CD8-positive, alpha-beta memory T cell (primary cell): ENCODE measurements at places on chromosomes 1 and 21. TPM values are rescaled to one million over a fixed set of nuclear protein-coding genes. Genes with fewer than 3 reads are reported as not detected.

GRCh38 chr1:7455796-7456721 lies 315.0 kb upstream of the VAMP3 start:
- H3K4me3 ChIP-seq = no peak overlapping the region
- no peaks in the 10 kb centered on the region for H3K27me3 ChIP-seq

GRCh38 chr1:45545553-45546310 lies 4.9 kb upstream of the AKR1A1 start:
- no peak overlapping the region for H3K27ac ChIP-seq
- DNase-seq = no peak
- no peaks in the 10 kb centered on the region for H3K36me3 ChIP-seq
- H3K4me1 ChIP-seq = peaks cover 18% of the 10 kb centered on the region
- H3K4me3 ChIP-seq = no peak overlapping the region

- no peaks in the 10 kb centered on the region for H3K27me3 ChIP-seq
- peaks cover 9% of the 10 kb centered on the region for H3K36me3 ChIP-seq
- no peak overlapping the region for H3K27ac ChIP-seq
- DNase-seq = no peak
- no peak overlapping the region for H3K4me3 ChIP-seq
Measured at GRCh38 chr1:171739656-171740055, 2.2 kb downstream of the VAMP4 start.

- no peak overlapping the region for H3K4me3 ChIP-seq
- no peaks in the 10 kb centered on the region for H3K27me3 ChIP-seq
- no peak overlapping the region for H3K27ac ChIP-seq
- no peaks in the 10 kb centered on the region for H3K36me3 ChIP-seq
Measured at GRCh38 chr1:227844320-227845146, 29.1 kb downstream of the PRSS38 start.

GRCh38 chr1:83818916-83819315 lies 180.0 kb downstream of the TTLL7 start:
- H3K36me3 ChIP-seq = no peaks in the 10 kb centered on the region
- DNase-seq = no peak
- H3K27ac ChIP-seq = no peak overlapping the region
- H3K27me3 ChIP-seq = no peaks in the 10 kb centered on the region
- H3K4me3 ChIP-seq = no peak overlapping the region
- H3K4me1 ChIP-seq = no peaks in the 10 kb centered on the region

GRCh38 chr1:184479435-184480167 lies 92.8 kb downstream of the C1orf21 start:
- no peak for DNase-seq
- H3K27ac ChIP-seq = no peak overlapping the region
- H3K4me3 ChIP-seq = no peak overlapping the region
- H3K36me3 ChIP-seq = no peaks in the 10 kb centered on the region
- H3K4me1 ChIP-seq = no peaks in the 10 kb centered on the region

- peaks cover 4% of the 10 kb centered on the region for H3K27me3 ChIP-seq
- no peak overlapping the region for H3K4me3 ChIP-seq
- no peak overlapping the region for H3K27ac ChIP-seq
- no peak for DNase-seq
- no peaks in the 10 kb centered on the region for H3K36me3 ChIP-seq
Measured at GRCh38 chr21:41501919-41502318, 6.0 kb downstream of the TMPRSS2 start.

DNA sequence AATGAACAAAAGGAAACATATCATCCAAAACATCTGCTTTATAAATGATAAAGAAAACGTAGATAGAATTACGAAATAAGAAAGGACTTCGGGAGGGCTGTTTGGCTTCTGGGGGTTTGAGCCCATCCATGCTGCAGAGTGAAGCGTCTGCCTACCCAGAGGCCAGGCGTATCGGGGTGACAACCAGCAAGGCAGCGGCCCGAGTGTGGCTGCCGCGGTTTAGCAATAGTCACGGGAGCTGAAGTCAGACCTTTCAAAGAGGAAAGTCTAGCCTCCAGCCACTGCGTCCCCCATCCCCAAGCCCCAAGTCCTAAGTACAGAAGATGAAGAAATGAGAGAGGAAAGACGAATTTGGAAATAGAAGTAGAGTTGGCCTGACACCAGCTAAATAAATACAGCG lies 8.6 kb downstream of the SLC37A1 start:
- peaks cover 38% of the 10 kb centered on the region for H3K36me3 ChIP-seq
- peaks cover 18% of the 10 kb centered on the region for H3K4me1 ChIP-seq
- H3K27ac ChIP-seq = no peak overlapping the region
- H3K27me3 ChIP-seq = no peaks in the 10 kb centered on the region
- H3K4me3 ChIP-seq = no peak overlapping the region
- DNase-seq = no peak

GRCh38 chr1:7266561-7266960 lies 481.3 kb downstream of the CAMTA1 start:
- no peaks in the 10 kb centered on the region for H3K4me1 ChIP-seq
- H3K27ac ChIP-seq = no peak overlapping the region
- H3K27me3 ChIP-seq = no peaks in the 10 kb centered on the region
- no peaks in the 10 kb centered on the region for H3K36me3 ChIP-seq
- no peak for DNase-seq

DNA sequence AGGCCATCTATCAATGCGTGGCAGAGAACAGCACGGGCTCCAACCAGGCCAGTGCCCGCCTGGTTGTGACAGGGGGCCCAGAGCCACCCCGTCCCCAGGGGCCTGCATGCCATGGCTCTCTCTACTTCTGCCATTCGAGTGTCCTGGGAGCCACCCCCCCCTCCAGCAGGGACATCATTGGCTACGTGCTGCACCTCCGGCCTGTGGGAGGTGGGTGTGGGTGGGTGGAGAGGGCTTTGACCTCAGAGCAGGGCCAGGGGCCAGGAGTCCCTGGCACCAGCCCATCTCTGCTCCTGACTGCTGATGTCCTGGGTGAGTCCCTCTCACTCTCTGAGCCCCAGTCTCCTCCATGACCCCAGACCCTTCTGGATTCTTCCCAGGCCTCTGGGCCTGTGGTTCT lies 25.3 kb downstream of the SLC27A3 start:
- no peaks in the 10 kb centered on the region for H3K27me3 ChIP-seq
- no peak overlapping the region for H3K4me3 ChIP-seq
- peaks cover 27% of the 10 kb centered on the region for H3K4me1 ChIP-seq

DNA sequence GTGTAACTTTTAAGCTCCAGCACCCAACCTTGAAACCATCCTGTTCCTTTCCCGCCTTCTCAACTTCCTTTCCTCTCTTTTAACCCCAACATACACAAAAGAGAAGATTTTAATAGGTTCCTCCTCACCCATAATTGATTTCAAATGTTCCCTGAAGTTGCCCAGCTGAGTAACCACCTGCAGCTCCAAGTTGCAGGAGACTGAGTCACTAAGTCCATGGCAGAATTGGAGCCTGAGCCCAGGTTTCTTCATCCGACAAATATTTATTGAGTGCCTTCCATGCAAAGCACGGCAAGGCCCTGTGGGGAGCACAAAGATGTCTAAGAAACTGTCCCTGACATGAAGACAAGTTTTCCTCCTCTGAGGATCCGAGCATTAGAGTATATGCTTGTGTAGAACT lies 97.7 kb downstream of the PAPPA2 start:
- no peaks in the 10 kb centered on the region for H3K27me3 ChIP-seq
- H3K27ac ChIP-seq = no peak overlapping the region
- DNase-seq = no peak
- no peaks in the 10 kb centered on the region for H3K36me3 ChIP-seq
- no peaks in the 10 kb centered on the region for H3K4me1 ChIP-seq

DNA sequence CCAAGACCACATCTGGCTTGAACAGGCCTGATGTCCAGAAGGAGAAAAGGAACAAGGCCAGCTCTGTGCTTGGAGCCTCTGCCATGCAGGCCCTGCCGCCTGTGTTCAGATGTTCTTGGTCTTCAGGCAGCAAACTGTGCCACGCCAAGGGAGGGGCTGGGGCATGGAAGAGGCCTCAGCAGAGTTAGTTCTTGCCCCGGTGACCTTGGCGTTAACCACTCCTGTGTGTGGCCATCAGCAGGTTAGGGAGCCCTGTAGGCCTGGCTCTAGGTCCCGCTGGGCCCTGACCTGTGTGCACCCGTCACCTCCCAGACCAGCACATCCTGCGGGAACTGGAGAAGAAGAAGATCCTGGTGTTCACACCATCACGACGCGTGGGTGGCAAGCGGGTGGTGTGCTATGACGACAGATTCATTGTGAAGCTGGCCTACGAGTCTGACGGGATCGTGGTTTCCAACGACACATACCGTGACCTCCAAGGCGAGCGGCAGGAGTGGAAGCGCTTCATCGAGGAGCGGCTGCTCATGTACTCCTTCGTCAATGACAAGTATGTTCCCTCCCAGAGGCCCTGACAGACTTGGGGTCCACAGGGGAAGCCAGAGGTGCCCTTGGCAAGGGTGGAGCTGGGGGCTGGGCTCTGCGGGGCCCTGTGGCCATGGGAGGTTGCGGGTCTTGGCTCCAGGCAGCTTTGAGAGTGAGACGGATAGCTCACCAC lies 7.1 kb downstream of the ZC3H12A start:
- H3K4me3 ChIP-seq = no peak overlapping the region
- peaks cover 48% of the 10 kb centered on the region for H3K4me1 ChIP-seq
- H3K27me3 ChIP-seq = no peaks in the 10 kb centered on the region
- H3K36me3 ChIP-seq = peaks cover 47% of the 10 kb centered on the region
- H3K27ac ChIP-seq = no peak overlapping the region
- DNase-seq = peak; percentile 46

DNA sequence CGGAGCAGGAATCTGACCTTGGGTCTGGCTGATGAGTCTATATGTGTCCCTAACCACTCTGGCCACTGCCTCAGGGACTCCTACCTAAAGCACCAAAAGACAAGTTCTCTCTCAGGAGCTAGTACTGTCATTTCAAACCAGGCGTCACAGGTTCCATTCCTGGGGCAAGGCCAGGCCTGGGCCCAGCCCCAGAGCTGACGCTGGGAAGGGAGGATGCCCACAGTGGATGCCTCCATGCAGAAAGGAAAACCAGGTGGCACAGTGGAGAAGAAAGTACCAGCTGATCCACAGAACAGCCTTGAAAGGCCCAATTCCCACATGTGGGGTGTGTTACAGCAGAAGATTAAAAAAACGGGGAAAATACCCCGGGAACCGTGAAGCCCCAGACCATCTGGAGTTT lies 77.4 kb downstream of the DMRTB1 start:
- no peak for DNase-seq
- no peaks in the 10 kb centered on the region for H3K36me3 ChIP-seq
- no peak overlapping the region for H3K27ac ChIP-seq
- H3K4me1 ChIP-seq = no peaks in the 10 kb centered on the region
- no peaks in the 10 kb centered on the region for H3K27me3 ChIP-seq

DNA sequence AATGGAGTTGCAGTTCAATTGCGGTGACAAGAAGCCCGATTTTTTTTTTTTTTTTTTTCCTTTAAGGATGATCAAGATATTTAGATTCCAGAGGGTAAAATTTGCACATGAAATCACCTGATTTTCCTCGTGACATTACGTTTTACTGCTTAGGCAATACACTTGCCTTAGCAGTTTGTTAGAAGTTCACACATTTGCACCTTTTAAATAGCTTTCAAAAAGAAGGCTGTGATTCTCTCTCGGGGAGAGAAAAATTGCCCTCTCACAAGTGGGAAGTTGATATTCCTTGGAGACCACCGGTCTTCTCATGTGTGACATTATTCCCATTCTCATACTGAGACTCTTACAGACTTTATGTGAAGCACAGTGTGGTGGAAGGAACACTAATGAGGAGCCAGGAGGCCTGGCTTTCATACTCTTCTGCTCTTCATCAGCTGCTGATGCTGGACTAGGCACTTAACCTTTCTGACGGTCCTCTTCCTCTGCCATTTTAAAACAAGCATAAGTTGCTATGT lies 69.8 kb upstream of the HSPA13 start:
- no peaks in the 10 kb centered on the region for H3K4me1 ChIP-seq
- no peaks in the 10 kb centered on the region for H3K27me3 ChIP-seq
- H3K36me3 ChIP-seq = no peaks in the 10 kb centered on the region
- H3K27ac ChIP-seq = peak overlapping the region; percentile 83
- DNase-seq = no peak
- H3K4me3 ChIP-seq = no peak overlapping the region

DNA sequence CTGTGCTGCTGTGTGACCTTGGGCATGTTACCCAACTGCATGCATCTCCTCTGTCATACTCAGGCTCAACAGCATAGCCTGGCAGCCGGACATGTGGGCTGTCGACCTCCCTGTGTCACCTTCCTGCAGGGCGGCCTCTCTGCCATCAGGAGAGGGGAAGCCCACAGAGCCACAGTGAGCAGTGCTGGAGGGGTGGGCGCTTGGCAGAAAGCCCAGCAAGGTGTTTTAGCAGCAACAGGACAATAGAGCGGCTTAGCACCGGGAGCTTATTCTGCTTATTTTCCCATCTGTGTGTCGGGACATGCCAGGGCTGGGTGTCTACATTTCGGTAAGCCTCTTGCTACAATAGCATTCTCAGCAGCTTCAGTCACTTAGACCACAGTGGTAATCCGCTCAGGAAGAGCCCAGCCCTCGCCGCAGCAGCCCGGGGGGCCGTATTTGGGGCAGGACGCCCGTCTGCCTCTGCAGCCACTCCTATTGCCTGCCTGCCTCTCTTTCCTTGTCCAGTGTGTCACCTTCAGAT lies 22.8 kb upstream of the CDK18 start:
- peak overlapping the region; percentile 63 for H3K27ac ChIP-seq
- no peaks in the 10 kb centered on the region for H3K36me3 ChIP-seq
- H3K4me3 ChIP-seq = no peak overlapping the region
- H3K27me3 ChIP-seq = no peaks in the 10 kb centered on the region

DNA sequence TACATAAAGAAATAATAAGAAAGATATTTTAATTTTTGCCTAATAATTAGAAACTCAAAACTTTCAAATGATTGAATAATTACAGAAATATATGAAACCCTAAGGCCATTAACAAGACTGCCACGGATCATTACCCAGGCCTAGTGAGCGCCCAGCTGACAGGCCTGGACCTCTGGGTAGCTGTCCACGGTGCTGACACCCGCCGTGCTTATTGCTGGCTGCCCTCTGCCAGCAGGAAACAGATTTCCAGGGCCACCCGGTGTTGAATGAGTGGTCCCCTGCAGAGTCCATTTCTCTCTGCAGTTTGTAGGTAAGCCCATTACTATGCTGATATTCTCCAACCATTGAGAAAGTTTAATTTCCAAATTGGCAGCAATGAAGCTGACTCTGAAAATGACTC lies 254.4 kb upstream of the GJB5 start:
- DNase-seq = no peak
- no peak overlapping the region for H3K27ac ChIP-seq
- no peak overlapping the region for H3K4me3 ChIP-seq
- H3K4me1 ChIP-seq = no peaks in the 10 kb centered on the region
- H3K27me3 ChIP-seq = no peaks in the 10 kb centered on the region
- H3K36me3 ChIP-seq = no peaks in the 10 kb centered on the region

GRCh38 chr1:27858949-27859576 lies 13.3 kb upstream of the THEMIS2 start:
- no peak overlapping the region for H3K4me3 ChIP-seq
- no peaks in the 10 kb centered on the region for H3K36me3 ChIP-seq
- H3K4me1 ChIP-seq = peaks cover 18% of the 10 kb centered on the region
- no peak overlapping the region for H3K27ac ChIP-seq
- no peaks in the 10 kb centered on the region for H3K27me3 ChIP-seq
- no peak for DNase-seq

CHIA gene
- not detected for total RNA-seq

KCNE2 gene
- total RNA-seq = not detected

PRAMEF2 gene
- total RNA-seq = not detected

CYP4A11 gene
- not detected for total RNA-seq

LAMC2 gene
- not detected for total RNA-seq

PPP2R5A gene
- 46.9 TPM for total RNA-seq

THEMIS2 gene
- 12.4 TPM for total RNA-seq

DSCAM gene
- not detected for total RNA-seq

CLCC1 gene
- total RNA-seq = 15.8 TPM

DDAH1 gene
- not detected for total RNA-seq
